ENCODE measurements at places on chromosomes 1 and 21. TPM values are rescaled to one million over a fixed set of nuclear protein-coding genes. Genes with fewer than 3 reads are reported as not detected.

DNA sequence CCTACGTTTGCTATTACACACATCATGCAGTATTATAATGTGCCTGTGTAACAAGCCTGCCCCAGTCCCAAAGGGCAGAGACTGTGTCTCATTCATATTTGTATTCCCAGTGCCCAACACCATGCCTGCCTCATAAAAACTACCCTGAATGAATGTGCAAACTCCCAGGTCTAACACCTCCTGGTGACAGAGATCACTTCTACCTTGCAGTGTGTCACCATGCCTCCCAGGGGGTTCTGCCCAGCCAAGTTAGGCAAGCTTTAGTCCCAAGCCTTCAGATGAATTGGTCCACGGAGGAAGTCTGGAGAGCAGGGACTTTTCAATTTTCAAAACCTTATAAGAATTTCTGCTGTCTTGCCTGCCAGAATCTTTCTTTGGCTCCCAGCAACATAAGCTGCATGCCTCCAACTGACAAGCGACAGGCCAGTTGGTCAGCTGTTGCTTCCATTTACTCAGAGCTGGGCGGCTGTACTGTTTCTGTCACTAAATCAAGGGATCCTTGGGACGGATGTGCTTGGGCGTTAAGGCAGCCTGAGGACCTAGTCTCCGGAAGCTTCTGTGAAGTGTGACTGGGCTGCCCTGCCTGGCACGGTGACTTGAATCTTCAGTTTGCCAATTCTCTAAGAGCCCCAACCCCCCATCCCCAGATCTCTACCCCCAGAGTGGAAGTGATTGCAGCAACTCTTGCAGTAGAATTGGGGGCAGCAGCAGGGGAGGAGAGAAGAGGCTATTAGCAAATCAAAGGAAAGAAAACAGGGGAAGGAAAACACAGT, 1.2 kb downstream of the RXRG start:
- peak; percentile 19 for DNase-seq
- H3K4me3 ChIP-seq: no peak overlapping the region
- no peaks in the 10 kb centered on the region for H3K36me3 ChIP-seq
- peaks cover 27% of the 10 kb centered on the region for H3K27me3 ChIP-seq

CR2 gene
- total RNA-seq: 0.36 TPM

TSSK3 gene
- total RNA-seq: 0.84 TPM

TP73 gene
- total RNA-seq: 0.20 TPM

DNA sequence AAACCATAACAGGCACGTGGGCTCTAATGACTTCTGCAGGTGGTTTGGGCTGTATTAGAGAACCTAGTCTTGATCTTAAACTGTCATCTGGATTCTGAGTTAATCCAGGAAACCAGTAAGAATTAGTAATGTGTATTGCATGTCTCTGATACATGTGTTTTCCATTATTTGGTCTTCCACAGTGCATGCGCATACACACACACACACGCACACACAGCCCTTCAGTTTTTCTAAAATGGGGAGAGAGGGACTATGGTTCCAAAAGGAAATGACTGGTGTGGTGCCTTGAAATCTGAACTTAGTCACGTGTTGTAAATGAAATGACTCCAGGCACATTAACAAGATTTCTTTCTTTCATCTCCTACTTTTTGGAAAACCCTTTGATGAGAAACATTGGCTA, 67.6 kb downstream of the OLFML2B start:
- H3K27me3 ChIP-seq: no peaks in the 10 kb centered on the region
- H3K4me1 ChIP-seq: peaks cover 75% of the 10 kb centered on the region
- H3K27ac ChIP-seq: no peak overlapping the region
- peaks cover 27% of the 10 kb centered on the region for H3K36me3 ChIP-seq
- peak; percentile 25 for DNase-seq

DNA sequence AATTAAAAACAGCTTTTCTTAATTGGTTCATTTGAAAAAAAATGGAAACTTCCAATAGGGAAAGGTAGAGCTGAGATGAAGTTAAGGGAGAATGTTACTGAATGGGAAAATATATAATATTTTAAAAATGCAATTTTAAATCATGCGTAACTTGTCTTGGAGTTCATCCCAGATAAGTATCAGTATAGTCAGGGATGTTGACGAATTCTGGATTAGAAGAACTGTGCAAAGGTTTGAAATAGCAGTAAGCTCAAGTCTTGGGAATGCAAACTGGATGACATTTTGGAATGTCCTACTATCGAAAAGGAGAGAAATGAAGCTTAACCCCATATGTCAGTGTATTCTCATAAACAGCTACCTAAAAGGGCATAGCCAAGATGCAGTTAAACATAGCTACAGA, 4.0 kb upstream of the ST6GALNAC3 start:
- peaks cover 12% of the 10 kb centered on the region for H3K4me1 ChIP-seq
- H3K27ac ChIP-seq: no peak overlapping the region
- H3K36me3 ChIP-seq: no peaks in the 10 kb centered on the region
- no peak overlapping the region for H3K4me3 ChIP-seq
- no peaks in the 10 kb centered on the region for H3K27me3 ChIP-seq

LCA5L gene
- not detected for total RNA-seq

- H3K27me3 ChIP-seq: peaks cover 13% of the 10 kb centered on the region
- no peak overlapping the region for H3K27ac ChIP-seq
- DNase-seq: no peak
- no peaks in the 10 kb centered on the region for H3K4me1 ChIP-seq
- no peak overlapping the region for H3K4me3 ChIP-seq
- no peaks in the 10 kb centered on the region for H3K36me3 ChIP-seq
Observed at GRCh38 chr1:210144736-210145135, 87.9 kb upstream of the SERTAD4 start.

DNA sequence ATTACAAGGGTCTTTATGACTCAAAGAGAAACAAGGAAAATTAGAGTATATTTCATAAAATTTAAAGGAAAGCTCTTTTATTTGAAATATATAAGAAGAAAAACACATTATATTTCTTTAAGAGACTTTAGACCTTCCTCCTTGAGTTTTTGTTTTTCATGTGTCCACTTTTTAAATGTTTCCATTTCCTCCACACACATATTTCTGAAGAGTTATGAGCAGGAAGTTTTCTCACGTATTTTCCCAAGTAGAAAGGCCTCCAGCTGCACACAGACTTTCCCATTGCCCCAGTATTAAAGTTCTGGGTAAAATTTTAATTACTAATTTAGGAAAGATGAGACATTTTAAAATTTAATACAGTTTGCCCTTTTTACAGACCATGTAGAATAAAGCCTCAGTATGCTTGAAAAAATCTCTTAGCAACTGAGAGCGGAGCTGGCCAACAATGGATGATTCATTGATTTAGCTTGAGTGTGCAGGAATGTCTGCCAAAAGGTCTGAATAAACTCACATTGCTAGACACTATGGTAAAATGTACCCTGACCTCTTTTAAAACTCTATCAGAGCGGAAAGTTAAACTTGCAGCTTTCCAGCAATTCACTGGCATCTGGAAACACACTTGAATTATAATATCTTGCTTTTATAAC, 57.9 kb downstream of the DDAH1 start:
- no peak for DNase-seq
- no peaks in the 10 kb centered on the region for H3K4me1 ChIP-seq
- no peaks in the 10 kb centered on the region for H3K36me3 ChIP-seq
- no peak overlapping the region for H3K27ac ChIP-seq
- no peak overlapping the region for H3K4me3 ChIP-seq
- no peaks in the 10 kb centered on the region for H3K27me3 ChIP-seq

DNA sequence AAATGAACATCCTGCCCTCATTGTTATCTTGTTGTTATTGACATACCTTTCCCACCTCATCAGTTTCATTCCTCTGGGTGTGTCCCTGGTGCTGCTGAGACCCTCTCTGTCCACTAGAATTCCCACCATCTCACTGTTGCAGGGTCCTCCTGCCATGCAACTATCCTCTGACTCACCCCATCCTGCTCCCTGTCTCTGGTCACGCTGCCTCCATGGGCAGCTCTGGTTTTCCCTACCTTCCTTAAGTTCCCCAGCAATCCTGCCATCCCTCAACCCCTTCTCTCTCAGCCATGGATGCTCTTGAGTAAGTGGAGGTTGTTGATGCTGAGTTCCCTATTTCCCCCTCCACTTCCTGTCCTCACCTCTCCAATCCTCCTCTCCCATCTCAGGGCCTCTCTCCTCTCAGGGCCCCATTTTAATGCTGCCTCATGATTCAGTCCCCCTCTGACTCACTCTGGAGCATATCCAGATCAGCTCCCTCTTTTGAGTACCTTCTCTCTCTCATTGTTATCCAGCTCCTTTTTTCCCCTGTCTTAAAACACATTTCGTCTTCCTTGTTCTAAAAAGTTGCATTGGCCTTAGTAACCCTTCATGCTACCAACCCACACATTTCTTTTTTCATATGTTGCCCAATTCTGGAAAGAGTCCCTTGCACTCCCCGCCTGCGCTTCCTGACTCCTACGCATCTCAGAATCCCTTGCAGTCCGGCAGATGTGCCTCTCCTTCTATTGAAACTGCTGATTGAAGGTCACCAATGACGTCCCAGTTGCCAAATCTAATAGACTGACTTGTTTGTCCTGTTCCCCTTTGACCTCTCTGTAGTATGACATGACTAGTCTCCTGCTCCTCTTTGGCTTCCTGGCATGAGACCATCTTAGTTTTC, 92.0 kb downstream of the CNIH3 start:
- H3K4me1 ChIP-seq: no peaks in the 10 kb centered on the region
- no peak overlapping the region for H3K27ac ChIP-seq
- no peak for DNase-seq
- no peaks in the 10 kb centered on the region for H3K27me3 ChIP-seq

- no peaks in the 10 kb centered on the region for H3K36me3 ChIP-seq
- H3K4me1 ChIP-seq: no peaks in the 10 kb centered on the region
- no peak for DNase-seq
- H3K27ac ChIP-seq: no peak overlapping the region
- no peak overlapping the region for H3K4me3 ChIP-seq
Observed at GRCh38 chr1:37282764-37283163, 191.6 kb upstream of the ZC3H12A start.

GRCh38 chr1:27940297-27940696, 5.5 kb downstream of the SMPDL3B start:
- no peaks in the 10 kb centered on the region for H3K36me3 ChIP-seq
- peaks cover 26% of the 10 kb centered on the region for H3K4me1 ChIP-seq
- no peak overlapping the region for H3K4me3 ChIP-seq
- peak overlapping the region; percentile 15 for H3K27ac ChIP-seq
- peaks cover 7% of the 10 kb centered on the region for H3K27me3 ChIP-seq
- DNase-seq: peak; percentile 90

DNA sequence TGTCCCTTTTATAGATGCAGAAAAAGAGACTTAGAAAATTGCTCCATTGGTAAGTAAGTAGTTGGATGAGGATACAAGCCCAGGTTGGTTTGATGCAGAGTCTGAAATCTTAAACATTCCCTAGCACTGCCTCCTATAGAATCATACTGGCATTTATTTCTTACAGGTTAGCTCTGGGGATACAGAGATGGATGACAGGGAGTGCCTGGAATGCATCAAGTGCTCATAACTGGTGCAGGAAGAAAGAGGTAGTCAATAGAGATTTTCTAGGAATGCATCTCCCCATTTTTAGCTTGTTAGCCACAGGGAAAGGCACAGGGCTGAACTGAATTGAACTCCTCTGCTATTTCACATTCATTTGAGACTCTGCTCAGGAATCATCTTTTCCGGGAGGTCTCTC, 269.0 kb upstream of the USP24 start:
- H3K27me3 ChIP-seq: no peaks in the 10 kb centered on the region
- no peaks in the 10 kb centered on the region for H3K4me1 ChIP-seq
- no peaks in the 10 kb centered on the region for H3K36me3 ChIP-seq
- H3K4me3 ChIP-seq: no peak overlapping the region
- H3K27ac ChIP-seq: no peak overlapping the region
